Activated CD8-positive, alpha-beta T cell treated with anti-CD3 and anti-CD28 coated beads for 36 hours (primary cell): ENCODE measurements at places on chromosomes 2 and 18.

DNA sequence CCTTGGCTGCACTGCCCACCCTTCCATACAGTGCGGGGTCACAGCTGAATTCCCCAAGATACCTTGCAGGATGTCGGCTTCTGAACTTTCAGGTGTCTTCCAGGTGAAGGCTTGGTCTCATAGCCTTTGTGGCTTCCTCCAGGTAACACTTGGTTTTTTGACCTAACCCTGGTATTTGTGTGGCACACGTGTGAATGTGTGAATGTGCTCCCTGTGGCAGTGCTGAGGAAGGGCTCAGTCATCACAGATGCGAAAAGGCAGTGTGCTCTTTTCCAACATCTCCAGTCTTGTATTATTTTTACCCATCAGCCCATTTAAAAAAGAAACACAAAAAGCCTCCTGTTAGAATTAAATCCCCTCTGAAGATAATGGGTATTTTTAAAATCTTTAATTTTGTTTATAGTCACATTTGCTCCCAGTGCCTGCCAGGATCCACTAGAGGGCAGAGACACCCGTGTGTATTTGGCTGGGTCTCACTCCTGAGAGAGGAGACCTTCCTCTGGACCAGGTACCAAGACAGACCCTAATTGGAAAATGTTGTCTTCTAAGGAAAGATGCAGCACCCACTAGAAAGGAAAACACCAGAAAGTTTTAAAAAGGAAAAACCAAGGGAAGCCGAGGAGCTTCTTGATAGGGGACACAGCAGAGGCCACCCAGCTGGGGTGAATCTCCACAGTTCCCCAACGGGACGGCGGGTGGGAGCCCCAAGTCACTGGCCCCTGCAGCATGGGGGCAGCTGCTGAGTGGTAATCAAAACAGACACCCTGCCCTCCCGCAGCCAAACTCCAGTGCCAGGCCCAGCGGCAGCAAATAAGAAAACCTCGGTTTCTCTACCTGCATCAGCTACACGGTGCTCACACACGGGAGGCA, 27.7 kb downstream of the FAM110C start:
- DNase-seq, result no peak

- no peak for DNase-seq
Measured at GRCh38 chr18:62196980-62197379, 9.9 kb downstream of the RELCH start.

DNA sequence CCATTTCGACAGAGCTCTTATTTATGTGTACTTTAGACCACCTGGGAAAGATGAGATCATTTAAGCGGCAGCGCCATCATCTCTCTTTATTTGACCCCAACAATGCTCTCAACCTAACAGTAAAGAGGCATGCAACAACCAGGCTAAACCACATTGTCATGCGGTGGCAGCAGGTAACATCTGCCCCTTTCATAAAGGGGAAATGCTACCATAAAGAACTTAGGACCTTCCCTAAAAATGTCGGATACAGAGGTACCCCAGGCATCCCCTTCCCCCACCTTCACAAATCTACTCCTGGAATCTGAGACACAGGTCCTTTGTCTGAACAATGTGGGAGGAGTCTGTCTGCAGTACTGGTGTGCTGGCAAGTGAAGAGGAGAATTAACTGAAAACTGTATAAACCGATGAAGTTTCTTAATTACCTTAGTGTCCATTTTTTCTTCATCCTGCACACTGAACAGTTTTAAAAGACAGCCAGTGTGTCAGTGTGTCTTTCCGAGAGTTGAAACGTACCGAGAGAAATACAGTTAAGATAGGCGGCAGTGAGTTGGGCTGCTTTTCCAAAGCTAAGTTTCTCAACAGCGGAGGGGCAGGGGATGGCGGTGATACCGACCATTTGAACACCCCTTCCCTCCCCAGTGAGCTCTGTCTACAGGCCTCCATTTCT, 1.9 kb downstream of the MEX3C start:
- peak; percentile 74 for DNase-seq

DNA sequence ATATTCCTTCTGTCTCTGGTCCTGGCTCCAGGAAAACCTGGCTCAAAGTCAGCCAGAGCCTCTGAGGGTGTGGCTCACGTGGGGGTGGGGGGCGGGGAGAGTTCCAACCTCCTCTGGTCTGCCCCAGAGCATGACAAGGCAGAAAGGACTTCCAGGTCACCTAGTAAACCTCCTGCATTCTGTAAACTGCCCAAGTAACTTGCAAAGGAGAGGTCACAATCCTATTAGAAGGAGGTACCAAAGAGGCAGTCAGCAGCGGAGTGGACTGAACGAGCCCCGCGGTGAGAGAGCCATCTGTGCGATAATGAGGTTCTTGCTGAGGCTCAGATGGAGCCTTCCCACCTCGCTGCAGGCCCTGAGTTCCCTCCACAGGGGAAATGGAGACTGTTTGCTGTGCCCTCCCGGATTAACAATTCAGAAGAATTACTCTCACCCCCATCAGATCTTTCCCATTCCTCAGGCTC, 58.9 kb upstream of the GATA6 start:
- no peak for DNase-seq

DNA sequence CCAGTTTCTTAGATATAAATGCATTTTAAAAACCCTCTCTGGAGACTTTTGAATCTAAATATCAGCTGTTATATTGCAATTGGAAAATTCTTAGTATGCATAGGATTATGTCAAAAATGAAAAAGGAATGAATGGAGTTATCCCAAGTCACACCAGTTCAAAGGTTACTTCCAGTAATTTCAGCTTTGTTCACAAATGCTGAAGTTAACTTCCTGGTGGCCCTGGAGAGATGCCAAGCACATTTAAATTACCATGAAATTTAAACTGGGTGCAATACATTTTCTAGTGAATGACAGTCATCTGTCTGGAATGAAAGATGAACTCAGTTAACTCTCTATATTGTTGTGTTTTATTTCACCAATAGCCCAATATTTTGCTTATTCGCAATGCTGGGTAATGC, 753.9 kb downstream of the SUCLG1 start:
- DNase-seq, result no peak
